ENCODE measurements at places on chromosomes 16 and 17.

GRCh38 chr17:18248300-18248731 lies 10.2 kb downstream of the FLII start:
- DNase-seq: peak; percentile 49

- DNase-seq: no peak
Observed at GRCh38 chr16:54696522-54696921, 234.1 kb upstream of the IRX5 start.

- DNase-seq: no peak
Observed at GRCh38 chr17:14351493-14351892, 50.6 kb downstream of the HS3ST3B1 start.

GRCh38 chr16:79721270-79721669 lies 120.7 kb upstream of the MAF start:
- no peak for DNase-seq

- no peak for DNase-seq
Observed at GRCh38 chr16:64626776-64627175, 495.1 kb downstream of the CDH11 start.

DNA sequence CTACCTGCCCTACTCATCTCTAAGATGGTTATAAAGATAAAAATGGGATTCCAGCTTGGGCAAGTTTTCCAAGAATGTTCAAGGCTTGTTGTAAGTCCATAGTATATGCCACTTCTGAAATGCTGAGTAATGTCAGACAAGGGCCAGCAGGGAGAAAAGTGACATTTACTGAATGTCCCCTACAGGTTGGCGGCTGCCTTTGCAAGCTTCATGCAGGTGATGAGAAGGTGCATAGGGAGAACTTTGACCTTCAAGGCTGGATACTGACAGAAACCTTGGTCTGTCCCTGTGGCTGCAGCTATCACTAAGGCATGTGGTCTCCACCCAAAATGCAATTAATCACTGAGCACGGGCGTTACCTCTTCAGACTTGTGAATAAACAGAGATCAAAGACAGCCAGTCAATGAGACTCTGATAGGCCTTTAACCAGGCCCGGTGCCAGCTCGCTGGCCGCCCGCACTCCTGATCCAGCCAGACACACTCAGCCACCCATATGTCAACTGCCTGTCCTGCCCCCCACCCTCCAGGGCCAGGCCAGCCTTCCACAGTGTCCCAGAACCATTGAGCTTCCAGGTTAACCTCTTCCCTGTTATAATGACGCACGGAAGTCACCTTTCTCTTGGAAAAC lies 26.8 kb upstream of the AXIN2 start:
- DNase-seq: no peak

DNA sequence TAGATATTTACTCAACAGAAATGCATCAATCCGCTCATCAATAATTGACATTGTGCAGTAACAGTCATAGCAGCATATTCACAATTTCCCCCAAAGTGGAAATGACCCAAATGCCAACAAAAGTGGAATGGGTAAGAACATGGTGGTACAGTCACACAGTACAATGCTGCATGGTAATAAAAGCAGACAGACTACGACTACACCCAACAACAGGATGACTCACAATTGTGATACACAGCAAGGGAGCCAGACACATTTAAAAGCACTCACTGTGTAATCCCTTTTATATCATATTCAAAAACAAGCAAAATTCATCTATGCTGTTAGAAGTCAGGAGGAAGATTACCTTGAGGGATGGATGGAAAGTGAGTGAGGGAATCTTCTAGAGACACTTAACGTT lies 76.5 kb upstream of the NUDT7 start:
- no peak for DNase-seq

GRCh38 chr17:987931-988330 lies 8.4 kb upstream of the NXN start:
- DNase-seq: no peak

DNA sequence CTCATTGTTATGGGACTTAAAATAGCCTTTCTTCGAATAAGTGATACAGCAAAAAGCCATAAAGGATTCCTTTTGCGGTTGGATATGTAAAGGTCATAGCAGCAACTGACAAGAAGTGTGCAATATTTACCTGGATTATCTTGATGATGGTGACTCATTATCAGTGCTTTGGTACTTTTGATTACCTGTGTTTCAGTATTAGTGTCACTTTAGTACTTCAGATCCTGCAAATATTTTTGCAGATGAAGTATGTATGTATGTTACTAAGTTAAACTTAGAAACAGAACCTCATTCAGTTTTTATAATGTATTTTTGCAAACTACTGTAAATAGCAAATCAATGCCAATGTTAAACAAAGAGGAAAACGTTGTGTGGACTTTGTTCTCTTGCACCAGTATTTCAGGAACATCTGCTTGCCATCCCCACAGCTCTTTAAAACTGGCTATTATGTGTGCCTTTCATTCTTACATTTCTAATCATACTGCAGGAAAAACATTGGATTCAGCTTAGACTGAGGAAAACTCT lies 10.5 kb downstream of the CNEP1R1 start:
- no peak for DNase-seq

DNA sequence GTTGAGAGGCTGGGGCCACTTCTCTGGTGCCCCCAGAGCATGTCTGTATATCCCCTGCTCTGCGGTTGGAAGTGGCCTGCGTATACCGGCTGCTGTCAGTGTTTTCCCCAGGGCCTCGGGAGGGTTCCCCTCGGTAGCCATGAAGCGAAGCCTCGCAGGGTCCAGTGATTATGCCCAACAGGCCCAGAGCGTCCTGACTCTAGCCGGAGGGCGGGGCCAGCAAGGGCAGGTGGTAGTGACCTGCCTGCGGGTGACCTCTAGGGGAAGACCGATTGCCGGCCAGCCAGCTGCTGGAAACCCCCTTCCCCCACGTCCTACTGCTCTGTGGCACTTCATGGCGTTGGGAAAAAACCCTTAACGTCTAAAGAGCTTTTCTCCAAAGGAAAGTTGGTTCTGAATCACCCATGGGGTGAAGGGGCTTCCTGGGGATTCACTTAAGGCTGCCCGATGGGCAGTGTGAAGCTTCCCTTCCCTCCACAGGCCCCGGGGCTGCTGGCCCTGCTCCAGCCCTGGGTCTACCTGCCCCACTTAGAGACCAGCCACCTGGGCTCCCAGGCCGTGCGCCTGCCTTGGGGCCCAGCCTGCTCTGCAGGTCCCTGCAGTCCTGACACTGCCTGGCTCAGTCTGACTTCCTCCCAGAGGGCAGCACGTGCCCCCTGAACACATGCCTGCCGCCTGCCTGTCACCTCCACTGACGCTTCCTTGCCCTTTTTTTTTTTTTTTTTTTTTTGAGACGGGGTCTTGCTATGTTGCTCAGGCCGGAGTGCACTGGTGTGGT lies 72.8 kb downstream of the SOCS1 start:
- no peak for DNase-seq

GRCh38 chr17:75487351-75488070 lies 27.8 kb downstream of the CASKIN2 start:
- DNase-seq: no peak

- DNase-seq: no peak
Observed at GRCh38 chr17:34762078-34762477, 182.7 kb downstream of the TMEM132E start.

GRCh38 chr17:39754161-39754957 lies 16.6 kb downstream of the GRB7 start:
- DNase-seq: peak; percentile 93

DNA sequence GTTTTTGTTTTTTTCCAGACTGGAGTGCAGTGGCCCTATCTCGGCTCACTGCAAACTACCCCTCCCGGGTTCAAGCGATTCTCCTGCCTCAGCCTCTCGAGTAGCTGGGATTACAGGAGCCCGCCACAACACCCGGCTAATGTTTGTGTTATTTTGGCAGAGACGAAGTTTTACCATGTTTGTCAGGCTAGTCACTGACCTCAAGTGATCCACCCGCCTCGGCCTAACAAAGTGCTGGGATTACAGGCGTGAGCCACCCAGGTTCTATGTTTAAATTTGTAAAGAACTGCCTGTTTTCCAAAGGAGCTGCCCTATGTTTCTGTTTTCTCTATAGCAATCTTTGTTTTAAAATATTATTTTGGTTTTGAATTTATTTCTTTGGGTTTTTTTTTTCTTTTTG lies 13.8 kb upstream of the C16orf87 start:
- DNase-seq: no peak

GRCh38 chr17:2084036-2084765 lies 29.3 kb downstream of the HIC1 start:
- DNase-seq: no peak

DNA sequence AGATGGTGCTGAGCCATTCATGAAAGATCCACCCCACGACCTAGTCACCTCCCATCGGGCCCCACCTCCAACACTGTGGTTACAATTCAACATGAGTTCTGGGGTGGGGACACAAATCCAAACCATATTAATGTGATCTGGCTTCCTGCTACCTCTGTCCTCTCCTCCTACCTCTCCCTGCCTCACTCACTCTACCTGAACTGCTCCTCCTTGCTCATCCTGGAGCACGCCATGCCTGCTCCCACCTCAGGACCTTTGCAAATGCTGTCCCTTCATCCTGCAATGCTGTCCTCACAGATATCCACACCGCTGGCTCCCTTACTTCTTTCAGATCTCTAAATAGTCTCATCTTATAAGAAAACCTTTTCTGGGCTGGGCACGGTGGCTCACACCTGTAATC lies 10.8 kb upstream of the SLC13A5 start:
- DNase-seq: no peak

- peak; percentile 21 for DNase-seq
Observed at GRCh38 chr16:2881783-2882649, 999 bp upstream of the FLYWCH2 start.

DNA sequence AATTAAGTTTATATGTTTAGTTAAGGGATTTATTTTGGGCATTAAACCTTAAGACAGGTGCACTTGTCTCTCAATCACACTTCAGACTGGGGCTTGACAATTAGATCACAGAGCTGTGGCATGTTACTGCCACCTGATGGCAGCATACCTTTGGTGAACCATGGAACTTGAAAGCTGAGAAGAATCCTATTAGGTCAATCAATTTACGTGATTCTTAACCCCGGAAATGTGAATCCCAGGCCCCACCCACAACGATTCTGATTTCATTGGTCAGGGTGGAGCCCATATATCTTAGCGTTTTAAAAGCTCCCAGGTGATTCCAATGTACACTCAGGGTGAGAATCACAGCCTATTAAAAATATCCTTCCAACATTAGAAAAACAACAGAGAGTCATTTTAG lies 91.0 kb downstream of the GSG1L start:
- peak; percentile 10 for DNase-seq

DNA sequence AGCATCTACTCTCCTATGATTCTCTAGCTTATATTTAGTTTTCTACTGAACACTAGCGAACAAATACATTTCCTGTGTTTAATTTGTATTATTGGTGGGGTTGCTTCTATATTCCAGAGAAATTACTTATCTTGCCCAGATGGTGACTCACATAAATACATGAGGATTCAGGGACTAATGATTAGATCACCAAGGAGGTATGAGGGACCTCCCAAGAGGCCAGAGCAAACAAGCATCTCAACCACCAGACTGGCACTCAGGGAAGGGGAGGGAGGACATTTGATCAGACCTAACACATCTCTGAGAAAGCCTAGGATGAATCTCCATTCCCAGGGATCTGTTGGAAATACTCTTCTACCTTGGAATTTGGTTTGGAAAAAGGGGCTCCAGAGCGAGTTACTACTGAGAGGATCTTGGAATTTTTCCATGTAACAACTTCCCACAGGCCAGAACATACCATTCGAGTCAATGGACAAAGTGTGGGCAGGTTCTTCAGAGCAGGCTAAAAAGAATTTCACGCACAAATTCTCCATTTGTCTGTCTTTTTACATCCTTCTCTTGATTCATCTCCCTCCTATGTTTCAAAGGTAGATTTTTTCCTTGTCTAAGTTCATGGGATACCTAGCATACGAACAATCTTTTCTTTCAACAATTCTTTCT lies 262.6 kb upstream of the MYOCD start:
- no peak for DNase-seq

- no peak for DNase-seq
Observed at GRCh38 chr16:15953929-15954813, 4.8 kb downstream of the ABCC1 start.

DNA sequence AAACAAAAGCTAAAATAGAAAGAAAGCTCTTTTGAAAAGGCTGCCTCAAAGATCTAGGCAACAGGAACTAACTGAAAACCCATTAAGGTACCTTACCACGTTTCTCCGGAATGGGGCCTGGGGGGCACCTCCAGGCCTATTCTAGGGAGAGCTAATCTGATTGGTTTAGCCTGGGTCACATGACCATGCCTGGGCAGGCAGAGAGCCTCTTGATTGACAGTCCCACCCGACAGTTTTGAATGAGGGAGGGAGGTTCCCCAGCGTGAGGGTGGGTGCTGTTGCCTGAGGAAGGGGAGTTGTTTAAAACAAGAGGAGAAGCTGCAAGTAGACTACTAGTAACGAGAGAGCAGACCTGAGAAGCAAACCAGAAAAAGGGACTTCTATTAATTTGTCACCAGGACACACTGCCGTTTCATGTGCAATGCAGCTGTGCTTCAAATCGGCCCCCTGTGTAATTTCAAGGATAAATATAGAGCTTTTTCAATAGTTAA lies 143.4 kb upstream of the HS3ST2 start:
- DNase-seq: no peak

GRCh38 chr17:2397247-2398171 lies 3.4 kb downstream of the MNT start:
- DNase-seq: no peak

GRCh38 chr16:15642557-15643047 lies 352 bp downstream of the MARF1 start:
- DNase-seq: peak; percentile 75
